ENCODE measurements at places on chromosomes 2 and 18.

GRCh38 chr18:8163286-8163959 lies 445.8 kb upstream of the RAB12 start:
- no peak for DNase-seq

GRCh38 chr2:1751767-1752725 lies 7.7 kb upstream of the PXDN start:
- no peak for DNase-seq

GRCh38 chr2:152019732-152020131 lies 79.1 kb downstream of the CACNB4 start:
- DNase-seq, result no peak

DNA sequence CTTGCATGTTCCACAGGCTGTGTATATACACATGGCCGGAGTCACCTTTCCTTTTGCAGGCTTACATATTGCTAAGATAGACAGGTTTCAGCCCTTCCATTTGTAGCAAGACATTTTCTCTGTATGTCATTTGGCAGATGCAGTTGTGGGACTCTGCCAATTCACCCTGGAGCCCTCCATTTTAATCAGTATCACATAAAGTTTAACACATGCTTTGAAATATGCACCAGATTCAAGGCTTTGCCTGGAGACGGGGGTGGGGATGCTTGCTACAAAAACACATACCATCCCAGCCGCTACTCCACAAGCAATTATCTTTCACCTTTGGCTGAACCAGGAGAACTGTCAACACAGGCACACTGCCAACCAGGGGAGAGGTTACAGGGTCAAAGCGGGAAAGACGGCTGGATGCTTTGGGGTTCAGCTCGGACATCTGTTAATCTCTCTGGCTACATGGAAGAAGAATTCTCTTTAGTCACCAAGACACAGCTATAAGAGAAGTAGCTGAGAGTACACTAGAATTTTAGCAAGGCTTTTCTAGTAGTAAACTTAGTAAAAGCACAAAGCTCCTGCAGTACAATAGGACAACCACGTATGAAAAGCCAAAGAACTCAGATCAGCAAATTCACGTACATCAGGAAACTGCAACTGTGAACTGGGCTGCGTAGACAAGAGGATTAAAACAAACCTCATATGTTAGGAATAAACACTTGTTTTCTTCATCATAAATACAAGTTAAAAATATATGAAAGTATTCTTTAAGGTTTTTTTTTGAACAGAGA lies 130.9 kb downstream of the EXOC6B start:
- DNase-seq, result peak; percentile 8

DNA sequence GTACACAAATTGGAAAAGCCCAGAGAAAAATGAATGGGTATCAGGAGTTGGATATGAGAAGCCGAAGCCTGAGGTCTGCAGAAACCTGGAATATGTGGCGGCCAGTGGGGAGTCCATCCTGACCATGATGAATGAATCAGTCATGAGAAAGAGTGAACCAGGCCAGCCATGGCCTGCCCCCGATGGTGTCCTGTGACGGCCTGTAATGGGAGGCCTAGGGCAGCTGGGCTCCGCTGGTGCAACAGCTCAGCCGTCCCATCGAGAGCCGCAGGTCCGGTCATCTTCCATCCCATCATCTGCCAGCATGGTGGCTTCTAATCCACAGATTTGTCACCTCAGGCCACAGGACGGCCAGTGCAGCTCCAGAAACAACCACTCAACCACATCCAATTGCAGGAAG lies 116.4 kb downstream of the PDCL3 start:
- no peak for DNase-seq

DNA sequence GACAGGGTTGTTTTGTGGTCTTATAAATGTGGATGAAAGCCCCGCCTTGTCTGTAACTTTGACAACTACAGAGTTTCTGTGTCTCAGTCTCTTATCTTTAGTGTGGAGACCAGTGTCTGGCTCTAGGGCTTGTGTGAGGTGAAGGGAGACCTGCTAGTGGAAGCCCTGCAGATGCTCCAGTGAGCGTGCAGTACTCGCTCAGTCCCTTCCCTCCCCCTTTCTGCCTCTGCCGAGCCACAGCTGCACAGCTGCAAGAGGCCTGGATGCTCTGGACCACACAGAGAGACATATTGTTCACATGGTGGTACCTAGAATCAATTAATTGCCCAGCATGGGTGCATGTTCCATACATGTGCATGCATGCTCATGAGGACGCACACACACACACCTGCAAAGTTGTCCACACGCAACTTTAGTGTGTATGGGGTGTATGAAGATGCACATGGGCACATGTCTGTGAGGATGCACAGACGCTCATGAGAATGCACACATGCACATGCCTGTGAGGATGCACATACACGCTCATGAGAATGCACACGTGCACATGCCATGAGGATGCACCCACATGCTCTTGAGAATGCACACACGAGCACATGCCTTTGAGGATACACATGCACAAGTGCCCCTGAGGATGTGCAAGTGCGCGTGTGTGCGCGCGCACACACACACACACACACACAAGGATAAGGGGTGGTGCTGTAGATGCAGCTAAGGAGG lies 282.1 kb upstream of the HS6ST1 start:
- no peak for DNase-seq

DNA sequence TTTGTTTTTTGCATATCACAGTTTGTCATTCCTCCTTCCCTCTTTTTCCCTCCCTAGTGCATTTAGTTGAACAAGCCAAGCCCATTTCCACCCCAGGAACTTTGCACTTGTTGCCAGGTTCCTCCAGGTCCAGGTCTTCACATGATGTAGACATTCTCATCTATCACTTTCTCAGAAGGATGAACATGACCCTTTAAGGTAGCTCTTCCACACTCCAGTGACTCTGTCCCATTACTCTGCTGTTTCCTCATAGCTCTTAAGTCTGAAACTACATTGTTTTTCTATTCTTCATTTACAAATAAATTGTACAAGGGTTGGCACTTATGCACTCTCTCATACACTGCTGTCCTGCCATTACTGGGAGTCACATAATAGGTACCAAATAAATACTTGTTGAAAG lies 6.1 kb downstream of the KYNU start:
- no peak for DNase-seq

- DNase-seq, result no peak
Measured at GRCh38 chr2:172510548-172510947, 45.3 kb upstream of the PDK1 start.

GRCh38 chr2:88265352-88266303 lies 95.5 kb downstream of the THNSL2 start:
- no peak for DNase-seq

DNA sequence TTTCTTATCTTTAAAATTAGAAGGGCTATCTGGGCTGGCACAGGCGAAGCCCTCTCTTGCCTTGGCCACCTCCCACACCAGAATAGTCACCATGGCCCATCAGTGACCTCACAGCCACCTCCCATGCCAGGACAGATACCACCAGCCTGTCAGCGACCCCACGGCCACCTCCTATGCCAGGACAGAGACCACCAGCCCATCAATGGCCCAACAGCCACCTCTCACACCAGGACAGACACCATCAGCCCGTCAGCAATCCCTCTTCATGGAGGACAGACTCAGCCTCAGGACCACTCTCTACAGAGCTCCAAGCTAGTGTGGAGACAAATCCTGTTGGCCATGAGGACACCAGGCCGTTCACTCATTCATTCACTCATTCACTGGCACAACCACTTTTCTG lies 74.6 kb downstream of the ASB1 start:
- DNase-seq, result no peak

DNA sequence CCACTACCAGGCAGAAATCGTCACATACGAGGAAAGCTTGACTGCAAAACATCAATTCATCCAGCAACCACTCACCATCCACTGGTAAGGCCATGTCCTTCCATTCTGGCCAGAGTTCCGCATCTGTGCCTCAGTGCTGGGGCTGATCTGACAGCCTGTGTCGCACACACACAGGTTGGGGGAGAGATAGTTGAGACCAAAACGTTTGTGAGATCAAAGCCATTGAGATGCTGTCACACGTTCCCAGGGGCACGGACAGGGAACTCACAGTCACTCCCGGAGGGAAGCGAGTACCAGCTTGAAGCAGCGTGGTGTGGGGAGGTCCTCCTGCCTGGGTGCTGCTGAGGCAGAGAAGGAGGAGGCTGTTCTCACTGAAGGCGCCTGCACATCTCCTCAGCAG lies 458.5 kb upstream of the SALL3 start:
- no peak for DNase-seq

GRCh38 chr2:47145466-47145865 lies 9.6 kb downstream of the STPG4 start:
- DNase-seq, result no peak

DNA sequence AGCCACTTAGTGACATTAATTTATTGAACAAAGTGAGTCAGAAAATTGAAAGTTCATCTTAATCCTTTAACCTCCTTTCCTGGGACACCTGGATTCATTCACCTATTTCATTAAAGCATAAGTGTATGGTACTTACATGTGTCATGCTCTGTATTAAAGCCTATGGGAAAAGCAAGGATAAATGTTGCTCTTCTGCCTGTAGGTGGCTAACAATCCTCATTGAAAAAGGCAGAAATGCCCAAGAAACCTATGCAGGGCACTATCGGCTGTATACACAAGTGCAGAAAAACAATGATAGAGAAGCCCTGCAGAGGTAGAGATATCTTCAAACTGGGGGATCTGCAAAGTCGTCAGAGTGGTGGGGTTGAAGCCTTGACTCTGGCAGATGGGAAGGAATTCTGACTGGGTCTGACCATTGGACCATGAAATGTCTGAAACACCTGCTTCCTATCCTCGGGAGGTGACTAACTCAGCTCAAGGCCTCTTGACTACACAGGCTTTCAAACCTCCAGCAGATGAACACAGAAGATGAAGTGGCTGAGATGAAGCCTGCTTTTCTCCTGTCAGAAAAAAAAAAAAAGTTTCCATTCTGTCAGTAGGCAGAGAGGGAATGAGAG lies 83.1 kb downstream of the DCC start:
- DNase-seq, result no peak

DNA sequence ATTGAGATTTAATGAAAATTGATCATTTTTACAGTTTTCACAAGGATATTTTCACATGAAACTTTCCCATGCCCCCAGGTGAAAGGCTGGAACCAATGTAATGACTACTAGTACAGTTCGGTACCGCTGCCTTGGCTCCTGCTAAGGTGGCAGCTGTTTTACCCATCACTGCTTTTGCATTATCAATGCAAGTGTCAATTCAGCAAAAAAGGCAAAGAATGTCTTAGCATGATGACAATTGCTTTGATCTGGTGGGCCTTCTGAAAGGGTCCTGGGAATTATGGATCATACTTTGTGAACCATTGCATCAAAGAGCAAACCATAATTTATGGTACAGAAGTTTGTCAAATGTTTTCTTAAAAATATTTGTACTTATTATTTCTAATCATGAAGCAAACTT lies 107.2 kb downstream of the KYNU start:
- no peak for DNase-seq

DNA sequence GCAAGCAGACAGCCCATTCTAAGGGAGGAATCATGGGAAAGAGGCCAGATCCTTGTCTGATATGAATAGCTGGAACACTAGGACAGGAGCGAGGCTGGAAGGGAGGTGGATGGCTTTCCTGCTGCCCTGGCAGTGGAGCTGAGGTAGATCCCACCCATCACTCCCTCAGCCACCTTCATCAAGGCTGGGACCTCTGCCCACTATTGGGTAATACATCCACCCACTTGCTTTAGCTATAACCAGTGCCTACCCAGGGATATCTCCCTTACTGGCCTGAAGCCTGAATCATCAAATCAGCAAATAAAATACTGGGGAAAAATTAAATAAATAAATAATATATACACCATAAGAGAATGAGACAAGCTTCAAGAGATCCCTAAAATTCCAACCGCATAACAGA lies 183.2 kb upstream of the KYNU start:
- DNase-seq, result no peak

- no peak for DNase-seq
Measured at GRCh38 chr2:222677981-222678380, 6.5 kb downstream of the MOGAT1 start.

GRCh38 chr2:55590810-55591440 lies 26.5 kb downstream of the PPP4R3B start:
- peak; percentile 3 for DNase-seq

DNA sequence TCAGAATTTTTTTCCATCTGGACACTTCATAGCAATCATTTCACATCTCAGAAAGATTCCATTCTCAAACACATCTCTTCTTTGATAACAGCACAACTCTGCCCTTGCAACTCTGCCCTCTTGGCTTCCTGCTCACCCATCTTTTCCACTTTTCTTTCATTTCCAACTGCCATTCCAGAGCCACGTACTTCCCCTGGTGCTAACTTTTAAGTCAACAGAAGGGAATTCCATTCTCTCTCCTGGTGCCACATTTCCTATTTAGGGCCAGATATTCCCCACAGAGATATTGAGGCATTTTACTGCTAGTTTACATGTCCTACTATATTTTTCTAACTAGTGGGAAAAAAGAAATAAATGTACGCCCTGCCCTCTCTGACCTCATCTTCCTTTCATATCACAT lies 590.2 kb downstream of the ARHGAP15 start:
- no peak for DNase-seq

GRCh38 chr18:24400587-24400986 lies 3.0 kb upstream of the OSBPL1A start:
- DNase-seq, result no peak

DNA sequence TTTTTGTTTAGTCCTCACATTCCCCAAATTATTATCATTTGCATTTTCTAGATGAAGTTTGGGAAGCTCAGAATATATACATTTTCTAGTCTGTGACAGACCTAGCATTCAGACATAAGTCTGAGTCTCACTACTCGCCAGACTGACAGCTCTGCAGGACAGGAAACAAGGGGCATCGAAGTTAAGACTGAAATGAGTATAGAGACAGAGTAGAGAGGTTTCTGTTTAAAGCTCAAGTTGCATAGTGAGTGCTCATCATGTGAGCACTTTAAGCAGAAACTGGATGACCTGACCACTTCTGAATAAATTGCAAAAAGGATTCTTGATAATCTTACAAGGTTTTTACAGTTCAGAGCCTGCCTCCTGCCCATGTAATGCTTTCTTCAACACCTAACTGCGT lies 1.1 kb downstream of the HADHB start:
- no peak for DNase-seq

DNA sequence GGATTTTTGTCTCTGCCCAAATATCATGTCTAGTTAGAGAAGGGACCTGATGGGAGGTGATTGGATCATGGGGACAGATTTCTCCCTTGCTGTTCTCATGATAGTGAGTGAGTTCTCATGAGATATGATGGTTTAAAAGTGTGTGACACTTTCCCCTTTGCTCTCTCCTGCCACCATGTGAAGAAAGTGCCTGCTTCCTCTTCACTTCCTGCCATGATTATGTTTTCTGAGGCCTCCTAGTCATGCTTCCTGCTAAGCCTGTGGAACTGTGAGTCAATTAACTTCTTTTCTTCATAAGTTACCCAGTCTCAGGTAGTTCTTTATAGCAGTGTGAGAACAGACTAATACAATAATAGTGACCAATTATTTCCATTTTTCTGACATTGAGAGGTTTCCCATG lies 167.3 kb upstream of the CYRIA start:
- DNase-seq, result no peak
